NCI-H2171 (cell line): ENCODE measurements at places on chromosomes 4 and X.

- DNase-seq: no peak
Measured at GRCh38 chr4:95850161-95850560, 10.3 kb downstream of the PDHA2 start.

DNA sequence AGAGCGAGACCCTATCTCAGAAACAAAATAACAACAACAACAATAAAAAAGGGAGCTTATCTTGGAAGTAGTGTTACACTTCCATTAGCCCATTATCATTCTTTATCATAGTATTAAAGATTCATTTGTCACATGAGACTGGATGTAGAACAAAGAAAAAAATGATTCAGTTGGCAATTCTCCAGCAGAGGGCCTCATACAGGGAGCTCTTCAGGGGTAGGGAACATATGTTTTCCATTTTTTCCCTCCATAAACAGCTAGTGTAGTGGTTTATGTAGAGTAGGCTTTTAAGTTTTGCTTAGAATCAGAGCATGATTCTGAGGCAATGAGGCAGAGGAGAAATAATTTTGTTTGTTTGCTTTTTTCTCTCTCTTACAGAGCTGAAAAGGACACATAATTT is 5.8 kb downstream of the CPE start:
- peak; percentile 56 for DNase-seq

- no peak for DNase-seq
Measured at GRCh38 chr4:174211622-174212044, 71.8 kb downstream of the FBXO8 start.

GRCh38 chr4:185201977-185202962 is 1.5 kb downstream of the CFAP97 start:
- no peak for DNase-seq

DNA sequence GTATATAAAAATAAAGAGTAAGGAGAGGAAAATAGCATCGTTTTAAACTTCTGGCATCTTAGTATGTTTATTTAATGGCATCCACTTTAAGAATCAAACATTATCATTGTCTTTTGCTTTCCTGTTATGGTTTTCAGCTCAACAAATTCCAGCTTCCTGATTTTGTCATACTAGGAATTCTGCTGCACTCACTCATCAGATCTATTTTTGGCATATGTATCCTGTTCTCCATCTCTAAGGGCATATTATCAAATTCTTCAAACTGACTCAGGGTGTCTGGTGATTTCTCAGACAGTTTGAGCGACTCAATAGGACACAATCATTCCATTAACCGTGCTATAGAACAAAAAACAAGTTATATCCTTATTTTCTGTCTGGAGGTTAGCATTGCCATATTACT is 248.5 kb upstream of the DIAPH2 start:
- no peak for DNase-seq

DNA sequence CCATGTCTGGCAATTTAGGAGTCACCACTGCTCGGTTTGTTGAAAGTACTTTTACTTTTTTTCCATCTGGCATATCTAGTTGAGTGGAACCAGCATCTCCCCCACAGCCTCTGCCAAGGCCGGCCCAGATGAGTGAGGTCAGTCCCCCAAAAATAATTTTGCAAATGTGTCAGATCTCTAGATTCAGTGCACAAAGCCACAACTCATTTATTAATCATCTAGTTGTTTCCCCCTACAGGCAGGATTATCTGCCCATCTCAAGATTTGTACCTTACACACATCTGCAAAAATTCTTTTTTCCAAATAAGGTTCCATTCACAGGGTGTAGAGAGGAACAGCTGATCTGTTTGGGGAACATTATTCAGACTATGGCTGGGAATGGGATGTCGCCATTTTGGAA is 174.0 kb upstream of the MXRA5 start:
- DNase-seq: no peak

DNA sequence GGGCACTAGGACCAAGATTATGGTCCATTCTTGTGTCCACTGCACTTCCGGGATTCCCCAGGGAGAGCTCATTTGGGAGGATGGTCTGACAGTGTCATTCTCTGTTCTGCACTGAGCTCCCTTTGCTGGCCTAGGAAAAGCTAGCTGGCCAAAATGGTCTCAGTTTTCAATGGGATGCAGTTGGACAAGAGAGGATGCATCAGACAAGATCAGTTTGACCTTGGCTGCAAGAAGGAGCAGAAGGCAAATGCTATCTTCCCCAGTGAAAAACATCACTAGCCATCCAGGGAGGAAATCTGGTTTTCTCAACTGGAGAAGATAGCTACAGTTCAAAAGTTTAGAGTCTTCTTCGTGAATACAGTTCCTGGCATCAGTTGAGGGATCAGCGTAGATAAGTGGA is 221.1 kb downstream of the PTTG2 start:
- DNase-seq: no peak

DNA sequence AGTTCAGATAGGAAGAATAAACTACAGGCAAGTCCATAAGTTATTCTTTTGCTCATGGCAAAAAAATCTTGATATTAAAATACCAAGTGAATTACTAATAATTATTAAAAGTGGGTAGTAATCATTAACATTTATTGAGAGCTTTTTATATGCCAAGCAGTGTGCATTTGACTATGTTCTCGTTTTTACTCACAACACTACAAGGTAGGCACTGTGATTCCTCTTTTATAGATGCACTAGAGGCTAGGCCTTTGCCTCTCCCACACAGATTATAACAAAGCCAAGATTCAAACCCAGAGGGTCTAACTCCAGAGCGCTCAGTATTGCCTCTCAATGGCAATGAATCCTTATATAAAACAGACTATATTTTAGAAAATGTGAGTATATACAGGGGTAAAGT is 254.2 kb downstream of the NAF1 start:
- no peak for DNase-seq

GRCh38 chrX:134949271-134949670 is 41.5 kb upstream of the SMIM10 start:
- no peak for DNase-seq

- DNase-seq: no peak
Measured at GRCh38 chr4:184364100-184364921, 110.0 kb downstream of the IRF2 start.

- no peak for DNase-seq
Measured at GRCh38 chrX:53939127-53939526, 105.1 kb downstream of the PHF8 start.

- DNase-seq: no peak
Measured at GRCh38 chrX:13283950-13284546, 35.8 kb downstream of the ATXN3L start.

GRCh38 chr4:26088433-26088928 is 174.5 kb downstream of the SMIM20 start:
- DNase-seq: no peak

- DNase-seq: no peak
Measured at GRCh38 chr4:72313121-72313520, 255.9 kb downstream of the ADAMTS3 start.

DNA sequence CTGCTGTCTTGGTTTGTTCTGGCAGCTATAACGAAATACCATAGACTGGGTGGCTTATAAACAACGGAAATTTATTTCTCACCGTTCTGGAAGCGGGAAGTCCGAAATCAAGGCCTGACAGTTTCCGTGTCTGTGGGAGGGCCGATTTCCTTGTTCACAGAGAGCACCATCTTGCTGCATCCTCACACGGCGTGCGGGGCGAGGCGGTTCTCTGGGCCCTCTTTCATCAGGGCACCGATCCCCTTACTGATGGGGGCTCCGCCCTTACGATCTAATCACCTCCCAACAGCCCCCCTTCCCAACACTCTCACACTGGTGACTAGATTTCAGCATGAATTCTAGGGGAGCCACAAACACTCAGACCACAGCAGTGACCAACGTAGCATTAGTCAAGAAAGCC is 578.3 kb upstream of the FAT1 start:
- no peak for DNase-seq

- DNase-seq: no peak
Measured at GRCh38 chrX:153569475-153569874, 29.5 kb downstream of the CCNQ start.

DNA sequence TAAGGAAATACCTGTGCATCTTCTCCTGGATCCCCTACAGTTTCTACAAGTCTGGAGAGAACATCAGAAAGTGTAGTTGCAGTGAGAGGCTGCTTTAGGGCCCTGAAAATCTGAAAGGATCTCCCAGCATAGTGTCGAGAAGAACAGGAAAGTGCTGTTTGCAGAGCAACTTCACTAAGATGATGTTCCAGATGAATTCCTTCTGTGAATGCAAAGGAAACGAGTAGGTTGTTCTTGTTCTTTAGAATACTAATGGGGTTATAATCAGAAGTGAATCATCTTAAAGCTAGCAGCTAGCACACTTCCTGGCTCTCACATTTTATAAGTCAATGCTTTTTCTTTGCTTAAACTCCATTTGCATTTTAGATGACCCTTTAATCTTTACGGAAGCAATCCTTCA is 53.7 kb downstream of the ZAR1 start:
- DNase-seq: no peak

DNA sequence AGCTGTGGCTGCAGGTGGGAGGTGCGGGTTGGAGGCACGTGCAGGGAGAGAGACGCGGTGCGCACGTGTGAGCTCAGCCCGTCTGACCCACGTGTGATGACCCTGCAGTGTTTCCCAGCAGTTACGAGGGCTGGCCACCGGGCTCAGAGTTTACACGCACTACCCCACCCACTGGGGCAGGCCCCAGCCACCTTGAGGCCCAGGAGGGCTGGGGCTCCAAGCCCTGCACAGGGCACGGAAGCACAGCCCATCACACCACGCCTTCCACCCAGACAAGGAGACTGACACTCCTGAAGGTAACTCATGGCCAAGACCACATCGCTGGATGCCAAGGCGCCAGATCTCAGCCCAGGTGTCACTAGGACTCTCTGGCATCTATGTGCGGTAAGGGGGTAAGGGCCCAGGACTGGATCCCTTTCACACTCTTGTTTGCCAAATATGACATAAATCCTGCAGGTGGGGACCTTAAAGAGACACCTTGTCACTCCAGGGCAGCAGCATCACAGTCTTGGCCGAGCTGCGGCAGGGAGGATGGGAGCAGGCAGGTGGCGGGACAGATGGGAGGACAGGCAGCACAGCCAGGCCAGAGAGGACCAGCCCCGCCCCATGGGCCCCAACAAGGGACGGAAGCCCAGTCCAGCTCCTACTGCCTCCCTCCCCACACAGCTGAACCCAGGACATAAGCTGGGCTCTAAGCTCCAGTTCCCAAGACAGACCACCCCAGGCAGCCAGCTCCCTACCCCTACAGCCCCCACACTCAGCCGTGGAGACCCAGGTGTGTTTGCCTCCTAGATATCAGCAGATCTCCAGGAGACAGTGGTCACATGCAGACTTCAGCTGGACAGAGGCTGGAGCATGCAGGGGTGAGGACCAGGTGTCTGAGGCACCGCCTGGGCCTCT is 56.8 kb downstream of the ZFYVE28 start:
- no peak for DNase-seq

DNA sequence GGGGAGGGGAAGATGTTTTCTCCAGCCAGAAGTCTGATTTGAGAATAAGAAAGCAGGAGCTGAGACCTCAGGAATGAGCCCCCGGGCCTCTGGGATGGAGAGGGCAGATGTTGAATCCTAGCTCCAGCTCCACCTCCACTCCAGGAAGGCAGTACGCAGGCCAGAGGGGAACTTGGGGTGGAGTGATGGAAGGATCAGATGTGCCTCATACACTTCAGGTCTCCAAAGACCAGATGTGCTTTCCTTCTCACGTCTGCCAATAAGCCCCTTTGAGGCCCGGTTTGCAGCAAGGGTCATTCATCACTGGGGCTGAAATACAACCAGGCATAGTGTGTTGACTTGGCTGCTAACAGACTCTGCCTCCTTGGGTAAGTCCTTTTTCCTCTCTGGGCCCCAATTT is 28.1 kb downstream of the STARD8 start:
- no peak for DNase-seq

GRCh38 chr4:105950701-105951100 is 55.4 kb downstream of the NPNT start:
- DNase-seq: no peak

GRCh38 chr4:159983082-159983481 is 880.2 kb downstream of the RAPGEF2 start:
- DNase-seq: no peak

DNA sequence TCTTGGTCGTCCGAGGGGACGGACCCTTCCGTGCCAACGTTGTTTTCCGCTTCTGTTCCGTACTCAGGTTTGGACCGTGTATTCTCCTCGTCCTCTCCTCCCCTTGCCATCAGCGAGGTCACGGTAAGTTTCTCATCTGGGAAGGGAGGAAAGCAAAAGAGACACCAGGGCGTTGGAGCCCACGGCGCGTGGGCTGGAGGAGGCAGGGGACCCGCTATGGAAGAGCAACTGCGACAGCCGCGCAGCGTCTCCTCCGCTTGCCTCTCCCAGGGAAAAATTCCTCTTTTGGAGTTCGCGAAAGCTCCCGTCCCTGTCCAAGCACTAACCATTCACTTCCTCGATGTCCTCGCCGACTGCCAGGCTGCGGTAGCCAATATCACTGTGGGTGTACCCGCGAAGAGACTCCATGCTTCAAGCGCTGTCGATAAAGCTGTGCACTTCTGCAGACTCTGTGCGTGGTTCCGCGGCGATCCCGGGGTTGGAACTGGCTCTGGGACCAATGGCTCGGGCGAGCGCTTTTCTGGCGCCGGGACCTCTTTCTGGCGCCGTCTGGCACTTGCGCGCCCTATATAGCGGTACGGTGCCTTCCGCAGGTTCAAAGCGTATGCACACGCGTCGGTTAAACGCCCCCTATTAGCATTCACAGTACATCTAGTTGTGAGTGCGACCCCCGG is at the start of gene ESX1:
Gene ESX1 (minus strand): TSS at position 492 of the 674 bp plus-strand sequence. CDS start 84 bp downstream, at position 408.
- DNase-seq: no peak

DNA sequence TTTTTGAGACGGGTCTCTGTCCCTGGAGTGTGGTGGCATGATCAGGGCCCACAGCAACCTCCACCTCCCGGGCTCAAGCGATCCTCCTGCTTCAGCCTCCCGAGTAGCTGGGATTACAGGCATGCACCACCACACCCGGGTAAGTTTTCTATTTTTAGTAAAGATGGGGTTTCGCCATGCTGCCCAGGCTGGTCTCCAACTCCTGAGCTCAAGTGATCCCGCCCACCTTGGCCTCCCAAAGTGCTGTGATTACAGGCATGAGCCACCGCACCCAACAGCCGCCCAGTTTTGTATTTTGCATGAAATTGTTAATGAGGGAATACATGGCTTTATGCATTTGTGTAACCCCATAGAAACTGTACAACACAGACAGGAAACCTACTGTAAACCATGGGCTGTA is 2.8 kb upstream of the ARHGAP4 start:
- DNase-seq: no peak

DNA sequence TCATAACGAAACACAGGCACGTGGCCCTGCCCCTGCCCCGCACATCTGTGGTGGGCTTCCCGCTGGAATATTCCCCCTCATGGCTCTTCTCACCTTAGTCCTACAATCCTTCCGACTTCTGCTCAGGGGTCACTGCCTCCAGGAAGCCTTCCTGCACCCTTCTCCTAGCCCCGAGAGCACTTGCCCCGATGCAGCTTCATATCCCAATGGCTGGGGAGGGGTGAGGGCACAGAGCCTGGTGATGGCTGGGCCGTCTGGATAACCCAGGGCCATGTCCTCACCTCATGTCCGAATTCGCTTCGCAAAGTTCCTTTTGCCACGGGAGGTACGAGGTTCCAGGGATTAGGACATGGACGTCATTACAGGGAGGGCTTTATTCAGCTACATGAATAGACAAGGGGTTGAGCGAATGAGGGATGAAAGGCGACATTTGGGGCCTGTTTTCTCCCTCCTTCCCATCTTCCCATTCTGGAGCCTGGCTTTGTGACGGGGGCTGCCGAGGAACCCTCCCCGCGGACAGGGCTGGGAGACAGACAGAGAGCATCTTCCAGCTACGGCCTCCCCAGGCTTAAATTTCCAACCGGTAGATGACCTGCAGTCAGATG is 35.5 kb upstream of the HMX1 start:
- no peak for DNase-seq

GRCh38 chr4:78565971-78566372 is 14.4 kb downstream of the ANXA3 start:
- DNase-seq: no peak

- DNase-seq: no peak
Measured at GRCh38 chr4:70628444-70628843, at the start of gene ENAM. ENAM (plus strand) TSS chr4:70628744; CDS start chr4:70629501, 757 bp downstream.
